A549 treated with Mapracorat at 1 μM for 4 hours (cell line): ENCODE measurements at places on chromosomes 4 and X. TPM values are rescaled to one million over a fixed set of nuclear protein-coding genes. Genes with fewer than 3 reads are reported as not detected.

The SCRG1 gene
- total RNA-seq, result not detected in 5 replicates

The GPR82 gene
- not detected in 5 replicates for total RNA-seq

The DNAAF6 gene
- not detected in 5 replicates for total RNA-seq

The USP51 gene
- total RNA-seq, result 0.41 to 0.60 TPM (median 0.43 TPM) in 5 replicates

The PRRG1 gene
- total RNA-seq, result 4.0 to 7.0 TPM (median 5.8 TPM) in 5 replicates

The CFAP47 gene
- total RNA-seq, result not detected in 5 replicates

The LRAT gene
- total RNA-seq, result 0.06 TPM in 1 of 5 replicates, not detected in the others

The MAGT1 gene
- 34.3 to 41.6 TPM (median 40.8 TPM) in 5 replicates for total RNA-seq

The SHROOM4 gene
- total RNA-seq, result not detected in 5 replicates

The CDX4 gene
- not detected in 5 replicates for total RNA-seq

The CXCL6 gene
- not detected in 5 replicates for total RNA-seq

The DGAT2L6 gene
- total RNA-seq, result not detected in 5 replicates

The ADH7 gene
- total RNA-seq, result not detected in 5 replicates

The RRH gene
- total RNA-seq, result 0.08 to 0.17 TPM (median 0.12 TPM) in 3 of 5 replicates, not detected in the others

The TKTL1 gene
- total RNA-seq, result 0.10 to 0.34 TPM in 2 of 5 replicates, not detected in the others

The MSX1 gene
- total RNA-seq, result 4.6 to 10.0 TPM (median 8.2 TPM) in 5 replicates

The SSX4B gene
- total RNA-seq, result not detected in 5 replicates

The HPSE gene
- total RNA-seq, result 1.1 to 1.6 TPM (median 1.2 TPM) in 5 replicates

The CFP gene
- total RNA-seq, result 0.17 to 1.2 TPM (median 0.75 TPM) in 5 replicates

The FOXO4 gene
- total RNA-seq, result 0.91 to 1.9 TPM (median 1.5 TPM) in 5 replicates

The ACE2 gene
- 0.05 TPM in 1 of 5 replicates, not detected in the others for total RNA-seq

The CXCL3 gene
- total RNA-seq, result 2.8 to 4.8 TPM (median 4.3 TPM) in 5 replicates

The ADGRG2 gene
- total RNA-seq, result 8.7 to 11.1 TPM (median 10.5 TPM) in 5 replicates

The CSN1S1 gene
- not detected in 5 replicates for total RNA-seq

The DUX4 gene
- not detected in 5 replicates for total RNA-seq

The COL4A5 gene
- 9.1 to 12.9 TPM (median 11.7 TPM) in 5 replicates for total RNA-seq

The SLITRK4 gene
- not detected in 5 replicates for total RNA-seq

The CT45A1 gene
- total RNA-seq, result not detected in 5 replicates

The S100P gene
- 54.2 to 116 TPM (median 104 TPM) in 5 replicates for total RNA-seq

The HTN3 gene
- total RNA-seq, result not detected in 5 replicates

The FRG2 gene
- total RNA-seq, result not detected in 5 replicates

The VSIG4 gene
- not detected in 5 replicates for total RNA-seq

The RENBP gene
- 0.19 TPM in 2 of 5 replicates, not detected in the others for total RNA-seq

The SLC4A4 gene
- total RNA-seq, result 1.3 to 2.1 TPM (median 1.6 TPM) in 5 replicates

The GAGE13 gene
- not detected in 5 replicates for total RNA-seq

The DRD5 gene
- total RNA-seq, result not detected in 5 replicates
